IMR-90 (cell line): ENCODE measurements at places on chromosomes 16 and 17. TPM values are rescaled to one million over a fixed set of nuclear protein-coding genes. Genes with fewer than 3 reads are reported as not detected.

GRCh38 chr16:87832137-87832527, 37.2 kb downstream of the SLC7A5 start:
- no peak for DNase-seq

DNA sequence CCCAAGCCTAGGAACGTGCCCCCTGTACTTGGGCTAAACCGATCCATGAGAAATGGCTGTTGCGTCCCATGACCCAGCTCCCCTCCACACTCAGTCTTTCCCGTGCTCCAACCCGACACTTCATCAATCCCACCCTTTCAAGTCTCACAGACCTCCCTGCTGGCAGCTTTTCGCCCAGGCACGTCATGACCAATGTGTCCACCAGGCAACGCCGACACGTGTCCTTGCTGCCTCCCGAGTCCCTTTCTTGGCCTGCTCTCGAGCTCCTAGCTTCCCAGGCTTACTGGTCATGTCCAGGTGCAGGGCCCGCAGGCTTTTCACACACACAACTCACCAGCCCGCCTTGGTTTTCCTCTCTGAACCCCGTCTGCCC, 12.2 kb downstream of the MNT start:
- no peak for DNase-seq

- no peak for DNase-seq
These were observed 7.1 kb downstream of the TEKT3 start for GRCh38 chr17:15334266-15334665.

DNA sequence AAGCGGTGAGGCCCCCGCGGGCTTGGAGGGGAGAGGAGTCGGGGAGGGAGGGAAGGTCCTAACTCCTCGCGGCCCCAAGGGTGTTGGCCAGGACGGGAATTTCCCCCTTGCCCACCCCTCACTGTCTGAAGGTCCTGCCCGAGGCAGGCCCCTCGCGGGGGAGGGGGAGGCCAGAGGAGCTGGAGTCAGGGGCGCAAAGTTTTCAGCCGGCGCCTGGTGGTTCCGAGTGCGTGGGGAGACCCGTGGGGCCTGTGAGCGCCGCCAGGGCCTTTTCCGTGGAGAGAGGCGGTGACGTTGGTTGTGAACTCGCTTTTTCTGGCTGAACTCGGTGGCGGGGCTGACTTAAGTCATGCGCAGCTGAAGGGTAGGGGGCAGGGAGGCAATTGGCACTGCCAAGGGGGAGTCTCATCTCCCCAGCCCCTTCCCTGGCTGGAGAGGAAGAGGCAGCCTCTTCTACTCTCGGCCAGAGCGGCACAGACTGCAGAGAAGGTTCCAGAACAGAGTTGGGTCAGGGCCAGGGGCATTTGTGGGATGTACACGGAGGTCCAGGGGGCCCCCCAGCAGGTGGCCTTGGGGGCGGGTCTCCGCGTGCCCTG, 1.5 kb downstream of the CACNA1H start:
- no peak for DNase-seq

DNA sequence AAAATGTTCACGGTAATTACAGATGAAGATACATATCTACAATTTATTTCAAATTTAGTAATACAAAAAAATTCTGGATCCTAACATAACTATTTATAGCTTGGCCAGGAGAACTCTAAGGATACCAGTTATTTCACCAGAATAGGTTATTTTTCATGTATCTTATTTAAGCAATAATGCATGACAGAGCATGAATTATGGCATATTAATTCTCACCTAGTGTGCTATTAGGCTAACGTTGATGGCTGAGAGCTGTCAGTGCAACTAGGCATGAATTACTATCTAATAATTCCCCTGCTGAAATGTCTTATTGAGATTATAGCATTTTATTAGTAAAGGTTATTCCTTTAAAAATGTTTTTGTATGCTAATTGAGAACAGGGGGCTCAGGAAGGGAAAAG, 44.5 kb downstream of the SALL1 start:
- DNase-seq, result no peak

- peak; percentile 88 for DNase-seq
These were observed 5.2 kb downstream of the PECAM1 start for GRCh38 chr17:64385187-64386083.

- no peak for DNase-seq
These were observed at the start of gene WSCD1 for GRCh38 chr17:6069539-6070429. Gene WSCD1 (plus strand): TSS chr17:6070379. CDS start chr17:6080659, 10,280 bp downstream.

- no peak for DNase-seq
These were observed 5.4 kb upstream of the CSNK1D start for GRCh38 chr17:82278786-82279391.

- DNase-seq, result no peak
These were observed 4.1 kb upstream of the SALL1 start for GRCh38 chr16:51155199-51155607.

DNA sequence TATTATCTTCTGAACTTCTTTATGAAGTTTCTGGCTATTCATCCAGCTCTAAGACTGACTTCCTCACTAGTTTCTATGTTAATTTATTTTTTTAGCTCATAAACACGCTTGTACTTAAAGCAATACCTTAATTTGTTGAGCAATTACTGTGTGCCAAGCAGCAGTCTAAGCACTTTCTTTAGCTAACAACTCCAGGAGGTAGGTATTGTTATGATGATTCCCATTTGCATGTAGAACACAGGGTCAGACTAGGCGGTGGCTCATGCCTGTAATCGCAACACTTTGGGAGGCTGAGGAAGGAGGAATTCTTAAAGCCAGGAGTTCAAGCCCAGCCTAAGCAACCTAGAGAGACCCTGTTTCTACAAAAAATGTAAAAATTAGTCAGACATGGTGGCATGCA, 19.8 kb downstream of the DNAH3 start:
- DNase-seq, result no peak

GRCh38 chr16:1347286-1347855, 4.3 kb downstream of the TSR3 start:
- no peak for DNase-seq

DNA sequence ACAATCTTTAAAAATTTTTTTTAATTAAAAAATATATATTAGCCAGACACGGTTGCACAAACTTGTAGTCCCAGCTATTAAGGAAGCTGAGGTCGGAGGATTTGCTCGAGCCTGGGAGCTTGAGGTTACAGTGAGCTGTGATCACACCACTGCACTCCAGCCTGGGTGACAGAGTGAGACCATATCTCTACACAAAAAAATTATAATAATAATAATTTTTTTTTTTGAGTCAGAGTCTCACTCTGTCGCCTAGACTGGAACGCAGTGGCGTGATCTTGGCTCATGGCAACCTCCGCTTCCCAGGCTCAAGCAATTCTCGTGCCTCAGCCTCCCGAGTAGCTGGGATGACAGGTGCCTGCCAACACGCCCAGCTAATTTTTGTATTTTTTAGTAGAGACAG, 23.8 kb downstream of the LITAF start:
- no peak for DNase-seq

GRCh38 chr16:56812884-56813283, 52.1 kb upstream of the SLC12A3 start:
- DNase-seq, result peak; percentile 67

GRCh38 chr16:86027373-86028126, 128.6 kb downstream of the IRF8 start:
- no peak for DNase-seq

GRCh38 chr16:59144841-59145240, 410.7 kb upstream of the GOT2 start:
- DNase-seq, result no peak

GRCh38 chr17:67013891-67014290, 30.5 kb upstream of the CACNG1 start:
- DNase-seq, result no peak

DNA sequence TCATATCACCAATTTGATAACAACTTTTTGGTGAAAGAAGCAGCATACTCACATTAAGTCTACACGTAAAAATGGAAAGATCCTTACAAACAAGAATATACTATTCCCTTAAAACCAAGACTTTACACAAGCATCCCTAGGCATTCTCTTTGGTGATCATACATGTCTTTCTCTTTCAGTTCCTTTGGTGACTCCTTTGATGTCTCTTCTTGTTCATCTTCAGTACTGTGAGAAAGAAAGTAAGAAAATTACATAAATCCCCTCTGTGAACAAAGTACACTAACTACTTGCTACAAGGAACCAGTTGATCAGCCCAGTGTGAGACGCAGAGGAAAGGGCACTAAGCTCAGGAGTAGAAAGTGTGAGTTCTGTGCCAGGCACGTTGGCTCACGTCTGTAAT, 59.6 kb upstream of the MTMR4 start:
- no peak for DNase-seq

DNA sequence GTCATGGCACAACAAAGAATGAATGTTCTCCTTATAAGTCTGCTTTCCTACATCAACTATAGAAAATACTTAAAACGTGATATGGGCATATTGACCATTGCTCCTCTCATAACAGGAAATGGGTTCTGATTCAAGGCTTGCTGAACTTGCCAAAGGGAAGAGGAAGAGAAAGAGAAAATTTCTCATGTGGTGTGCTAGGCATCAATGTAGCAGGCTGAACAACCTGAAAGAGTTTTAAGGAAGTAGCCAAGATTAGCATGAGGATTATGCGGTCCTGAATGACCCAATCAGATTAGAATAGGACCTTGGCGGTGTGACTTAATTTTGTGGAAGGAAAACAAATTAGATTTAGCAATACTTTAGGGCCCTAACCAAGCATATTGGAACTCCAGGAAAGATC, 617.7 kb upstream of the CDH11 start:
- no peak for DNase-seq

- no peak for DNase-seq
These were observed 5.6 kb downstream of the FMNL1 start for GRCh38 chr17:45227101-45227925.

DNA sequence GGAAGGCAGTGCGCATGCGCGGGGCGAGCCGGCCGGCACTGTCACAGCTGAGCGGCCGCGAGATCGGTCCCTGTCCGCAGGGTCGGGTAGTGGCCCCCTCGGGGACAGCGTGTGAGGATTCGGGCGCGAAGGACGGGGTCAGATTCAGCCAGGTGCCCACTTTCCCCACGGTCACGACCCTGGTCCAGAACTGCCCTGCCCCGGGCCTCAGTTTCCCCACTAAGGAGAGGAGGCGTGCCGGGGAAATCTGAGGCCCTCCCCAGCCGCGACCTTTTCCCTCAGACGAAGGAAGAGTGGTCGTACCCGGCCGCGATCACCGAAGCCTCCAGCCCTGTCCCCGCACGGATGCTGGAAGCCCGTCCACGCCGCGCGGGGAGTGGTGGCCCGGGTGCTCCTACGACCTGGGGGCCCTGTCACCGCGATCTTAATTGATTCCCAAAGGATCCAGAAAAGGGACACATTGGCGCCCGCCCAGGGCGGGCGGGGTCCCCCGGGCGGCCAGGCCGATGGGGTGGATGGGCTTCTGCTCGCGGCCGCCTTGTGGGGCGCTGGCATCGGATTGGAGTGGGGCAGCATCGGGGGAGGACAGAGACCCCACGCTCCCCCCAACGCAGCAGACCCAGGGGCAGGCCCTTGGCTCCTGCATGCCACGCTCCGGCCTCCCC, 57.7 kb downstream of the SRL start:
- DNase-seq, result no peak

- no peak for DNase-seq
These were observed 19.1 kb downstream of the MYH11 start for GRCh38 chr16:15837761-15838160.

DNA sequence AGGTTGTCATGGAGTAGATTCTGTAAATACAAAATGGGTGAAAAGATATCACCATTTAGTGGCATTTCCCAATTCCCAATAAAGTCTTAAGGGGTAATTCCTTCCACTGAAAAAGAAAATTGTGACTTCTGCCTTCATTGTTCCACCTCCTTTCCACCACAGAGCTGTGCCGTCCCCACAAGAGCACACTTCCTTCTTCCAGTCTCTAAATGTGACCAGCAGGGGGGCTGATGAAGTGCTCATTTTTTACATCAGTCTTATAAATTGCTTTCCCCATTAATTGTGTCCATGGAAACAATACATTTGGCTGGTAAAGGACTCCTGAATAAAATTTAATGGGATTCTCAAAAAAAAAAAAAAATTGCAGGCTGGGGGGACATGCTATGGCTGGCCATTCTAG, 260.8 kb upstream of the PSMD7 start:
- peak; percentile 2 for DNase-seq

DNA sequence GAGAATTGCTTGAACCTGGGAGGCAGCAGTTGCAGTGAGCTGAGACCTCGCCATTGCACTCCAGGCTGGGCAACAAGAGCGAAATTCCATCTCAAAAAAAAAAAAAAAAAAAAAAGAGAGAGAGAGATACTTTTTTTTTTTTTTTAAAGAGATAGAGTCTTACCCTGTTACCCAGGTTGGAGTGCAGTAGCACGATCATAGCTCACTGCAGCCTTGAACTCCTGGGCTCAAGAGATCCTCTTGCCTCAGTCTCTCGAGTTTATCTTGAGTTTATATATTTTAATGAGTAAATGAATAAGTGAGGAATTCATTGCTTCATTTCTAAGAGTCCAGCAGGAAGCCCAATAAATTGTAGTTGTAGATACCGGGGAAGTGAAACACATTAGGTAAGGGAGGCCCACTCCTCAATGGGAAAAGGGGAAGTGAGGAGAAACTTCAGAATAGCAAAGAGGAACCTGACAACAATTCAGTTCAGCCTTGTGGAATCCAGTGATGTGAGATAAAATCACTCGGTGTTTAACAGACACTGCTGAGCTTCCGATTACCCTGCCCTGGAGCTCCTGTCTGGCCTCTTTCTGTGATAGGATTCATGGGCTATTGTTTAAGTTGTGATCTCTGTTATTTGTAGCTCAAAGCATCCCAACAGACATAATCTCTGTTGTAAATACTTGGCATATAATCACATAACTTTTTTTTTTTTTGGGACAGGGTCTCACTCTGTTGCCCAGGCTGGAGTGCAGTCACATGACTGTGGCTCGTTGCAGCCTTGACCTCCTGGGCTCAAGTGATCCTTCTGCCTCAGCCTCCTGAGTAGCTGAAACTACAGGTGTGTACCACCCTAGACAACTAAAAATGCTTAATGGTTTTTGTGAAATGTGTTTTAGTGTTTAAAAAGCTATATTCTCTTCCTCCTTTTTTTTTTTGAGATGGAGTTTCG, 15.8 kb upstream of the ITGAM start:
- no peak for DNase-seq

- no peak for DNase-seq
These were observed 169.2 kb downstream of the RBFOX1 start for GRCh38 chr16:7501868-7502267.

DNA sequence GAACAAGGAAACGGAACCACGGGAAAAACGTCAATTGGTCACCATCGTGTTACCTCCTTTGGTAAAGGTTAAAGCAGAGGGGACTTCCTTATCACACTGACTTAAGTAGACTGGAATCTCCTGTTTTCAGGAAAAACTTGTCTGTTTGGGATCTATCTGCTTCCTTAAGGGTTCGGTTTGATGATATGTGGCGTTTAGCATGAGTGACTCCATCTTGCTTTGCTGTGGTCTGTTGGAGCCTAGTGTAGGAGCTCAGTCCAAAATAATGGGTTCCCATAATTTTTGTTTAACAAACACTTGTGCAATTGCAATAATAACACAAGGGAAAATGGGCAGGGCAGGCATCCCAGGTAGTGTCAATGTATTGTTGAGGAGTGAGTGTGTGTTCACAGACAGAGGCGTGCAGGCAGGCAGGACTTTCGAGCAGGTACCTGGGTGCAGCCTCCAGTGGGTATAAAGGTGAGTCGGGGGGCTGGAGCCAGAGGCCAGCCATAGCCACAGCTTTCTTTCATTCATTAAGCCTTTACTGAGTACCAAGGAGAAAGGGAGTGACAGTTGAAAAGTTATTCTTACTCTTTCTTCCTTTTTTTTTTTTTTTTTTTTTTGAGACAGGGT, 4.3 kb upstream of the ENGASE start:
- no peak for DNase-seq

PMM2 gene
- 38.8 and 38.9 TPM in 2 replicates for polyA plus RNA-seq

TBC1D24 gene
- 13.4 and 16.2 TPM in 2 replicates for polyA plus RNA-seq

PRAC2 gene
- not detected in 2 replicates for polyA plus RNA-seq

CTRB1 gene
- not detected in 2 replicates for polyA plus RNA-seq

PRKCB gene
- polyA plus RNA-seq, result not detected in 2 replicates

MPP2 gene
- 3.8 TPM in 2 replicates for polyA plus RNA-seq

CAPNS2 gene
- 0.09 TPM in 1 of 2 replicates, not detected in the other for polyA plus RNA-seq

INCA1 gene
- polyA plus RNA-seq, result 0.51 and 0.92 TPM in 2 replicates

ACSF2 gene
- 26.8 and 27.2 TPM in 2 replicates for polyA plus RNA-seq
